Effector memory CD8-positive, alpha-beta T cell (primary cell): ENCODE measurements at places on chromosomes 3 and 15.

DNA sequence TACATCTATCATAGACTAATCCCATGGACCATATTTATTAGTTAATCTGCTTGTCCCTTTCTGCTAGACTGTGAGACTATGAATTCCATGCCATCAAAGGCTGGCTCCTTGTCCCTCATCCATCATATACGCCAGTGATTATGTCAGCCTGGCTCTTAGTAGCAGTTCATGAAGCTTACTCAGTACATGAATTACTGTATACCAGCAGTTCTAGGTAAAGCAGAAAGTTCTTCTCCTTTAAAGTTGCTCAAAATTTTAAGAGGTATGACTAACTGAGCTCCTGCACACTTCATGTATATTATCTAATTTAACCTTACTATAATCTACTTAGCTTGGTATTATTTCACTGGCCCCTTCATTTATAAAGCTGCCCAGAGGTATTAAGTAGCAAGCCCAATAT lies 190.9 kb upstream of the TBL1XR1 start:
- DNase-seq: no peak

DNA sequence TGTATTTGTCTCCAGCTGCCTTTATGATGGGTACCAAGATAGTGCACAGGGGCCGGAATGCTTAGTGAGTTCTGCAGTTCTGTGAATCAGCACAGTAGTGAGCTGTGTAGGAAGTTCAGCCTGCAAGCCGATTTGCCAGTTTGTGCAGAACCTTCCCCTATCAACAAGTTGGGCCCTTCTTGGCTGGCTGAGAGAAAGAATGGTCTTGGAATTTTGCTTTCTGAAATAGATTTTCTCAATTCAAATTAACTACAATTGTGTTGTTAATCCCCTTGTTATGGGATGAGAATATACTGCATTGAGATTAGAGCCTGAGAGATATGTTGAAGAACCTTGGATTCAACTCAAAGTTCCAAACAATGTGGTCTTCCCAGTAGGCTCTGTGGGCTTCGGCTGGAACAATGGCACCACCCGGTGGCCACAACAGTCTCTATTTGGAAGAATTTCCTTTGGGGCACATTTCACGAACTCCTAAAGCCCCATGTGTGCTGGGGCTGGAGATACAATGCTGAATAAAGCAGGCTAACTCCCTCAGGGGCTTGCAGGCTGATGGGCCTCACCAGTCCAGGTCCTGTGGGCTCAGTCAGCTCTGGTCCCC lies 59.1 kb downstream of the TRIM42 start:
- no peak for DNase-seq

GRCh38 chr3:78046566-78046965 lies 1006.7 kb downstream of the ROBO2 start:
- DNase-seq: no peak

- no peak for DNase-seq
These were observed 595.2 kb downstream of the ZIC1 start for GRCh38 chr3:148004331-148004730.

- no peak for DNase-seq
These were observed 9.5 kb downstream of the GORASP1 start for GRCh38 chr3:39097716-39098472.

DNA sequence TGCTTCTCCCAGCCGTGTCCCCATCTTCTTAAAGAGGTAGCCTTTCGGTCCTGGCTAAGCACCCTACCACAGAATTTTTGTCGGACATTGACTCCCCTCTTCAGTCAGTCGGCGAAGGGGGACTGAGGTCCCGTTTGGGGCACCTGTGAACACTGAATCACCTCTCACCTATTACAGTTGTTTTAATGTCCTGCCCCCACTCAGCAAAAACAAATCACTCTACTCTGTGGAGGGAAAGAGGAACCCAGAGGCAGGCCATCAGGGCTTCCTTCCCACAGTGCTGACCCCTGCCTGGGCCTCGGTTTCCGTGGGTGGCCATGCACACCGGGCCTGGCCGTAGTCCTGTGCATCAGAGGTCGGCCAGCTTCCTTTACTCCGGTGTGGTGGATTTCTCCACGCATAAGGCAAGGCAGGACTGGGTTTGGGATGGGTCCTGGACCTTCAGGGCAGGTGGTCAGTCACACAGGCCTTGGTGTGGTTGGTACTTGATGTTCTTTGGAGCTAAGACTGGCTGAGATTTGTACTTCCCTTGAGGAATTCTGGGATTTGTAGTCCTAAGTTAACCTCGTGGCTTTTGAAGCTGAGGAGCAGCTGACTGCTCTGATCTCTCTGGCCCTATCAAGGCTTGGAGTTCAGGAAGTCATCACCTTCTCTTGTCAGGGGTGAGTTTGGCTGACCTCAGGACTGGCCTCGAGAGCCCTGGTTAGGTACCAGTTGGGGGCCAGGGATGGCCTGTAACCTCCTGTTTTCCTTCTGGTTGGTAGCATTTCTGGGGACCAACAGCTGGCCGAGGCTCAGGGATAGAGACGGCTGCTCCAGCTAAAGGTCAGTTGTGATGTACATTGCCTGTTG lies 627 bp upstream of the FAM131A start:
- no peak for DNase-seq

DNA sequence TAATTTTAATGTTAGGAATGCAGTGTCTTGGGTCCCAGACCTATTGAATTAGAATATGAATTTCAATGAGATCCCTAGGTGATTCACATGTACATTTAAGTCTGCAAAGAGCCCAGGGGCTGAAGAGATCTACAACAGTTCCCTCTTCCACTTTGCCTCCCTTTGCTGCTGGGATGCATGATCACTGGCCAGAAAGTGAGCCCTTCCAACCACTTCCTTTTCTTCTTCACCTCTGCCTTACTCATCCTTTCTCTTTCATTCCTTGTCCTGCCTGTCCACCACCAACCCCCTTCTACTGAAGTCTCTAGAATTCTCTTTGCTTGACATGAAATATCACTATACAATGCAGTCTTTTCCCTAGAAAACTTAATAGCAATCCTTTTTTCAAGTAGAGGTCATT lies 222.4 kb upstream of the LRIG1 start:
- no peak for DNase-seq

DNA sequence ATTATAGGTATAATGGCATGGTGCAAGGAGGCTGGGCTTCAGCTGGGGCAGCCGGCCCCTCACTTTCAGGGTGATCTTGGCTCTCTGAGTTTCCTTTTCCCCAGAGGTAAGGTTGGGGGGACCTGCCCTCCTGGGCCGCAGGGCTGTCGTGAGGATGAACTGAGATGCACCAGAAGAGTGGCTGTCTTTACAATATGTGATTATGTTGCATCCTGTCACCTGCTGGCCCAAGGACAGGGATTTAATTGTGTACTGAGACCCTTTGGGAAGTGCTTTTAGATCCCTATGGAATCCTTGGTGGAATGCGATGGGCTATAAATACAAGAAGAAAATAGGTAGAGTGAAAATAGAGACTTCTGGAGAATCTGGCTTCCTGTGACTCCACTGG lies 22.1 kb downstream of the ANAPC13 start:
- DNase-seq: no peak

- DNase-seq: no peak
These were observed 160.8 kb upstream of the MANF start for GRCh38 chr3:51224283-51224682.

DNA sequence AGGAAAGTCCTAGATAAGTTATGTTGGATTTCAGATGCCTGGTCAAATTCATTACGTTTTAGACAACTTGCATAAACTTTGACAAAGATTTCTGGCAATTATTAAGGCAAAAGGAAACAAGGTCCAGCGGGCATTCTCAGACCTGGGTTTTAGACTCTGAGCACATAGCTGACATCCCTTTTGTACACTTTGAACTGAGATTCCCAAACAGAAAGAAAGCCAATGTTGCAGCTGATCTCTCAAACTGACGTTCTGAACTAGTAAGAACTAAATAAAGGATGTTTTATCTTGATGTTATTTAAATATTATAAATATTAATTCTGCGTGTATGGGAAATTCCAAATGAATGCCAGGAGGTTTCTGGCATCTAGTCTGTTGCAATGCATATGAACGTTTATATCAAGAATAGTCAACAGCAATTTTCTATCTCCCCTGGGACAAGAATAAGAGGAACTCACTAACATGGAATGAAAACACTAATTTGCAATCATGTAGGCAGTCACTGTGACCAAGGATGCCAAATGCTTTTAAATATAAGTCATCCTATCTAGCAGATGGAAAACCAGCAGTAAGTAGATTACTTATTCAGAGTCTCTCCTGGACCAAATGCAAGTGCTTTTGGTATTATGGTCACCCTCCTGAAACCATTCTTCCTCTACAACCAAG lies 202.1 kb downstream of the GREM1 start:
- no peak for DNase-seq

DNA sequence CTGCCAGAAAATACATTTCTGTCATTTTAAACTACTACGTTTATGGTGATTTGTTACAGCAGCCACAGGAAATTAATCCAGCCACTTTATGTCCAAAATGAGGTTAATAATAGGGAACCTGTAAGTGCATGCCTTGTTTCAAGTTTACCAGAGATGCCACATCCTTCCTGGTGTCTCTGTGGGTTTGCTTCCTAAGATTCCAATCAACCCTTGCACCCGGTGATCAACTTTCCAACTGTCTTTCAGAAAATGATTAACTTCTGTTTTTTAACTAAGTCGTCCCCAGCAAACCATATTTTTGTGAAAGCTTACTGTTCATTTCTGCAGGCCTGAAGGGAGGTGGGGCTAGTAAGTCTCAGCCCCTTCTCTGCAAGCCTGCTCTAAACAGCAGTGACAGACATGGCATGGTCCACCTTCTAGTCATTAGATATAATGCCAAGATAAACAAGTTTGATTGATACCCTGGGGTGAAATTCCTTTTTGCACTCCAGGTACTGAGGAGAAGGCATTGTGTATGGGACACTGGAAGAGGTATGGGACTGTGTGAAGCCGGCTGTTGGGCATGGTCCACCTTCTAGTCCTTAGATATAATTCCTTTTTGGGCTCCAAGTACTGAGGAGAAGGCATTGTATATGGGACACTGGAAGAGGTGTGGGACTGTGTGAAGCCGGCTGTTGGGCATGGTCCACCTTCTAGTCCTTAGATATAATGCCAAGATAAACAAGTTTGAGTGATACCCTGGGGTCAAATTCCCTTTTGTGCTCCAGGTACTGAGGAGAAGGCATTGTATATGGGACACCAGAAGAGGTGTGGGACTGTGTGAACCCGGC lies 11.1 kb upstream of the TMC3 start:
- no peak for DNase-seq

DNA sequence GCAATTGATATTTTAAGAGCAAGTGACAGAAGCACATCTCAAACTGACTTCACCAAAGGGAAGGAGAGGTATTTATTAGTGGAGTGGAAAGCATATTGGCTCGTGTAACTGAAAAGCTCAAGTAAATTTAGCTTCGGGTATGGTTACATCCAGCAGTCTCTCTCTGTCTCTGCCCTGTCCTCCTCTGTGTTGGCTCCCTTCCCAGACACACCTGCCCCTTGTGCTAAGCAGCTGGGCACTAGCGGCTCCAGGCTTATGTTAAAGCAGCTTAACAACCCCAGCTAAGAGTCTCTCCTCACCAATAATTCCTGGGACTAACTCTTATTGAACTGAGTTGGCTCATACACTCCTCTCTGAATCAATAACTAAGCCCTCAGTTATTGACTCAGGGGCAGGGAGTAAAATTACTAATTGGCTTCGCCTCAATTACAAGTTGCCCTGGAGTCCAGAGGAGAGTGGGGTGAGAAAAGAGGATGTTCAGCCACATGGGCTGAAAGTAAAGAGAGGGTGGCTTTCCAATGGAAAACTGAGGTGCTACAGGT lies 12.8 kb upstream of the SH3BP5 start:
- DNase-seq: no peak

DNA sequence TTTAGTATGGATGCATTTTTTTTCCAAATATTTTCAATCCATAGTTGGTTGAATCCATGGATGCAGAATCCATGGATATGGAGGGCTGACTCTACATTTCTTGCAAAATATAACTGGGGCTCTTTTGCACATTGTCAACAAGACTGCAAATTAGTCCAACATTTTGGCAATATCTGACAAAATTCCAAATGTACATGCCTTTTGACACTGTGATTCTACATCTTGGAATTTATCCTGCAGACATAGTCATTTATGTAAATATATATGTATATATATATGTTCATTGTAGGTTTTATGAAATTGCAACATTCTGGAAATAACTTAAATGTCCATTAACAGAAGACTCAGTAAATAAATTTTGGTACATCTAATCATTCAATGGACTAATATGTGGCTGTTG lies 203.0 kb downstream of the THRB start:
- DNase-seq: no peak

DNA sequence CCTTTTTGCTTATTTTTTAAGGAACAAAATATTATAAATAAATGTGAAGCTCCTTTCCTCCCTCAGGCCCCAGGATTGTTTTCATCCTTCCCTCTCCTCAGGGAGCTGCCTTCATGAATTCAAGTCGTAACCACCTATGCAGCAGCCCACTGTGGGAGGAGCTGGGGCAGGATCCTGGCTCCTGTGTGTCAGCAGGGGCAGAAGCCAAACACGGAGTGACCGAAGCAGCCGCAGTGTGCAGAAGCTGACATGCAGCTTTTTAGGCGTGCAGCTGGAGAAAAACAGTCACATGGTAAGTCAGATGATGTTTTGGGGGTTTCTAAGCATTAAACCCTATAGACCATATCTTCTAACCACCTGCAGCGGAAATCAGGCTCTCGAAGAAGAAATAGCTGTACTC lies 231.3 kb downstream of the OCA2 start:
- no peak for DNase-seq

- no peak for DNase-seq
These were observed 55.0 kb downstream of the RHCG start for GRCh38 chr15:89441295-89441812.

DNA sequence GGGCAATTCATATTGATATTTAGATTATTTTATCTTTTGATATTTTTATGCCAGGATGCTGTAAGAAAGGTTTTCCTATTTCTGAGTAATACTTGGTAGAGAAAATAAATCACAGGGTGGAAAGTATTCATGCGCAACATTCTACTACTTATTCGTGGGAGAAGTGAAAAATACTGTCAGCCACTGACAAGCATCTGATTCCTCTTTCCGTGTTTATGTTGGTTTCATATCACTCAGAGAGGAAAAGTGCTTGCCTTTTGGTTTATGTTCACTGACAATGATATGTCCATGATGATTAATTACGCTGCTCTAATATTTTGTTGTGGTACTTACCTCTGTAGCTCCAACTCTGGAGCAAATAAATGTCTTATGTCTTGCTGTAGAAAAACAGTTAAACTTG lies 429.4 kb downstream of the EDEM1 start:
- DNase-seq: no peak

GRCh38 chr15:70820214-70820613 lies 33.7 kb downstream of the LARP6 start:
- DNase-seq: no peak

- DNase-seq: no peak
These were observed 49.5 kb upstream of the MBNL1 start for GRCh38 chr3:152219216-152219615.

- no peak for DNase-seq
These were observed 22.0 kb upstream of the PIGZ start for GRCh38 chr3:196990601-196991007.

- DNase-seq: no peak
These were observed 15.1 kb upstream of the IQSEC1 start for GRCh38 chr3:13088028-13089006.

GRCh38 chr3:188046561-188047211 lies 107.3 kb upstream of the LPP start:
- DNase-seq: no peak
